NCI-H187 treated with DMSO at 0.1 percent for 48 hours (cell line): ENCODE measurements at places on chromosomes 2 and 18.

- no peak for DNase-seq
Observed at GRCh38 chr2:9897331-9897737, 54.1 kb downstream of the TAF1B start.

- no peak for DNase-seq
Observed at GRCh38 chr2:174343623-174344455, 9.1 kb downstream of the SP9 start.

- DNase-seq, result no peak
Observed at GRCh38 chr2:192246297-192246696, 51.6 kb upstream of the TMEFF2 start.

- no peak for DNase-seq
Observed at GRCh38 chr2:127479219-127479825, 47.0 kb downstream of the IWS1 start.

GRCh38 chr2:84459944-84460429 is 907 bp upstream of the SUCLG1 start:
- no peak for DNase-seq

GRCh38 chr18:27793013-27793785 is 383.7 kb downstream of the CDH2 start:
- DNase-seq, result no peak

DNA sequence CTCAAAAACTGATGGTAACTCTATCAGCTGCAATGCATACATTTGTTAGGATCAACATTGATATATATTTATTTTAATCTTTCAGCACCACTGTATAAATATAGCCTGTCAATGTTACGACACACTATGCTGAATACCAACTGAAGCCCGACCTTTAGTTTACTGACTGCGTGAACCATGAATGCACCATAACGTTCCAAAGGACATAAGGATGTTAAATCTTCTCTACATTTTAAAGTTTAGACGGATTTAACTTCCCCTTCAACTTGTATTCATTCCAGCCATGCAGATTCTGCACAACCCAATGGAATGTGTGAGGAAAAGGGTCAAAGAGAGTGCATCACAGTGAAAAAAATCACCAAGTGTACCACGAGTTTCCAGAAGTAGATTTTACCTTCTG is 489.5 kb downstream of the IRS1 start:
- no peak for DNase-seq

DNA sequence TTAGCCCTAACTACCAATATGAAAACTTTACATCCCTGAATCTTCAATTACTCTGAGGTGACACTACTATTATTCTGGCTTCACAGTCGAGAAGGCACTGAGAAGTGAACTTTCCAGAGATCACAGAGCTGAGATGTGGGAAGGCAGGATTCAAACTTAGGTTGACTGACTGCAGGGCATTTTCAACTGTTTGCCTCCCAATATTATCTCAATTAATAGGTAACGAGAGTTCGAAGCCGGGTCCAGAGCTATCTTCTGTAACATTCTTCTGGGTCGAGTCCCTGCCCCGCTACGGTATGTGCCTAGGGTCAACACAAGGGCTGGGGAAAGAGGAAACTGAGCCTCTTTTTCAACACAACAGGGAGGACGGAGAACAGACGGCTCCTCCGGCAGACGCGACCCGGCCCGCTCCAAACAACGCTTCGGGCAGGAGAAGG is 740 bp downstream of the CHMP3 start:
- DNase-seq, result no peak

- DNase-seq, result no peak
Observed at GRCh38 chr2:51256736-51257135, 224.8 kb upstream of the NRXN1 start.

GRCh38 chr18:8910843-8911242 is 191.7 kb upstream of the NDUFV2 start:
- no peak for DNase-seq

- DNase-seq, result no peak
Observed at GRCh38 chr2:58137221-58137620, 90.6 kb downstream of the VRK2 start.

GRCh38 chr2:99623035-99623434 is 133.2 kb upstream of the REV1 start:
- no peak for DNase-seq

- no peak for DNase-seq
Observed at GRCh38 chr2:238476258-238476657, 49.5 kb downstream of the ASB1 start.

DNA sequence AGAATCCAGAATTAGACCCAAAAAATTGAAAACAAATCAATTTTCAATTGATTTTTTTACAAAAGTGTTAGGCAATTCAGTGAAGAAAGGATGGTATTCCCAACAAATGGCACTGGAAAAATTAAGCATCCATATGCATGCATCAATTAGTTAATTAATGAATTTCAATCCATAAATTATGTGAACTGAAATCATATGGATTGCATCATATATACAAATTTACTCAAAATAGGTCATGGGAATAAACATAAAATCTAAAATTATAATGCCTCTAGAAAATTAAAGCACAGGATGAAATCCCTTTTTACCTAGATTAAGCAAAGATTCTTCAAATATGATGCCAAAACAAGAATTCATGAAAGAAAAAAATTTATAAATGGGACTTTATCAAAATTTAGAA is 213.9 kb upstream of the KLHL29 start:
- DNase-seq, result no peak

GRCh38 chr18:10923551-10924070 is 225.8 kb downstream of the PIEZO2 start:
- no peak for DNase-seq

GRCh38 chr18:79396431-79397246 is 909 bp downstream of the NFATC1 start:
- no peak for DNase-seq

- no peak for DNase-seq
Observed at GRCh38 chr2:79796641-79797040, 283.8 kb downstream of the CTNNA2 start.

GRCh38 chr2:184815824-184816223 is 217.5 kb downstream of the ZNF804A start:
- DNase-seq, result no peak

DNA sequence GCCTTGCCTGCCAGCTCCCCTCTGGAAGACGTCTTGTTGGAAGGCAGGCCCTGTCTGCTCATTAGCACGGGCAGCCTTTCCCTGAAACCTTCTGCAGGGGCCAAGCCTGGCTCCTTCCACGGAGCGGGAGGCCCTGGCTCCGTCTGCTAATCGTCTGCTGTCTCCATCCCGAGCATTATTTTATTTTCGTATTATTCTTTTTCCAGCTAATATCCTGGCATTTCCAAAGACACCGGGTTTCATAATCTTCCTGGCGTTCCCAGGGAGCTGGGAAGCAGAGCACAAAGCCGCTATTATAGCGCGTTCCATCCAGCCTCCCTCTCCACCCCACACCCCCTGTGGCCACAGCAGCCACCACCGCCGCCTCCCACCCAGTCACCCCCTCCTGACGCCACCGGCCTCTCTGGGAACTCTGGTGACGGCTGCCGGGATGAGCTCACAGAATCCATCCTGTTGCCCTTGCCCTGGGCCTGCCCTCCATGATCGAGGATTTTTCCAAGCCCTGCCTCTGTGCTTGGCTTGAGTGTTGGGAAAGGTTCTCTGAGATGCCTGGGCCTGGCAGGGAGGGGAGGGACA is 125.5 kb downstream of the DYSF start:
- no peak for DNase-seq

DNA sequence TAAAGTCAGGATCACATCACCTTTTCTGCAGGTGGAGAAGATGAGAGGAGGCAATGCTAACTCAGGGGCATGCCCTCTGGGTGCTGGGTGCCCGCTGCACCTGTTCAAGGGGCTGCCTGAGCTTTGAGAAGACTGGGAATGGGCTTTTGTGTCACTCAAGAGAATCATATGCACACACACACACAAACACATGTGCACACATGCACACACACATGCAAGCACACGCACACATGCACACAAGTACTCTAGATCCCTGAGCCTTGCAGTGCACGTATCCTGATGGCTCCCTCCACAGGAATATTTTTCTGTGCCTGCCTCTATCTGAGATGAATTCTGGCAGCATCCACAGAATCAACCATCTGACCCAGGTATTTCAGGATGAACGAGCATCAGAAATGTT is 110.0 kb upstream of the TEX51 start:
- DNase-seq, result no peak

DNA sequence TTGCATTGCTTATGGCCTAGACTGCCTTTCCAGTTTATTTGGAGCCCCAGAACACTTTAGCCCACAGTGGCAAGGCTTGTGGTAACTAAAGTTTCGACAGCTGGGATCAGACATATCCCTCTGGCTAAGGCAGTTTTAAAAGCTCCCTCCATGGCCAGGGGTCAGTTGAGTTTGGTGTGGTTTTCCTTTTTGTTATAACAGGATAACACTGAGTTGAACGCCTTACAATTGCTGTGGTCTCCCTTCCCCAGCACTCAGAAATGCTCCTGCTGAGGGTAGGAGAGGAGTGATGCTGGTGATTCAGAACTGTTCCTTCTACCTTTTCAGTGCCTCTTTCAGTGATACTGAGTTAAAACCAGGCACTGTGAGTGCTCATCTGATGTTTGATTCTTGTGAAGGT is 182.6 kb downstream of the GULP1 start:
- DNase-seq, result no peak

DNA sequence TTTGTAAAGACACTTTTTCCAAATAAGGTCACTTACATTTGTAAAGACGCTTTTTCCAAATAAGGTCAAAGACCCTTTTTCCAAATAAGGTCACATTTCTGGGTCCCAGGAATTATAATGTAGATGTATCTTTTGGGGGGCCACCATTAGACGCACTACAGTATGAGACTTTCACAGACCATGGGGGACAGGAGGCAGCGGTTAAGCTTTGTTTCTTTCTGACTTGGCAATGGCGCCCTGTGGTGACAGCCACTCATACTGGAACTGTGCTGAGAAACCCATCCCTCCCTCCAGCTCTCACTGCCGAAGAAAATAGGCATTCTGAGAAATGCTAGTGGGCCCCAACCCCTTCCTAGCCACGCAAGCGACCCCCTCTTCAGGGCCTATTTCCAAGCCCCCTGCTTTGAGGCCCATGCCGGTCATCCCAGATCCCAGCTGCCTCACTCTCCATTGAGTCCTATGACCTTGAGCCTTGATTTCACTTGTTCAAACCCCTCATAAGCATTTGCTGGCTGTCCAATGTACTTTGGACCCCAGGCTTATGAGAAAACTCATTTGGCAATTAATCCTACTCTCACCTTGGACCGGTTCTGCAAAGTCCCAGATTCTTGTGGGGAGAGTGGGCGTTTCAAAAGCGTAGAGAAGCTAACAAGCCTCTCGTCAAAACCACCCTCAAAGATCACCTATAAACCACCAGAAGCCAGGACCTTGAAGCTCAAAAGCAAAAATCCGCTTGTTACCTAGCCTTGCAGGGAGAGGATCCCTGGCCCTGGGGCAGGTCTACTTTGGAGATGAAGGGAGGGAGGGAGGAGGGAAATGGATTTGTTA is 11.3 kb upstream of the SPATA3 start:
- DNase-seq, result no peak

DNA sequence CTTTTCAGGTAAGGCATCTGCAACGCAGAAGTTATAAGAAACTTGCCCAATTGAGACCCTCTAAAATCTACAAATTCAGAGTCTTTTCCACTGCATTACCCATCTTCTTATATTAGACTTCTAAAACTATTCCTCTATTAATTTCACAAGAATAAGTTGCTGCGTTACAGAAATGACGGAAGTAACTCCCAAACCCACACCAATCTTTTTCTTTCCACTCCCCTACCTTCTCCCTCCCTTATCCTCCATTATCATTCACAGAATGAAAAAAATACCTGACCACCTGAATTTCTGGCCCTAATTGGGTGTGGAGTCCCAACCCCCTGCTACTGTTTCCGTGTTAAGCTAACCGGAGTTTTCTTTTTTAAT is 689 bp downstream of the RPRD1A start:
- no peak for DNase-seq

GRCh38 chr2:239930378-239930777 is 94.8 kb downstream of the NDUFA10 start:
- no peak for DNase-seq

DNA sequence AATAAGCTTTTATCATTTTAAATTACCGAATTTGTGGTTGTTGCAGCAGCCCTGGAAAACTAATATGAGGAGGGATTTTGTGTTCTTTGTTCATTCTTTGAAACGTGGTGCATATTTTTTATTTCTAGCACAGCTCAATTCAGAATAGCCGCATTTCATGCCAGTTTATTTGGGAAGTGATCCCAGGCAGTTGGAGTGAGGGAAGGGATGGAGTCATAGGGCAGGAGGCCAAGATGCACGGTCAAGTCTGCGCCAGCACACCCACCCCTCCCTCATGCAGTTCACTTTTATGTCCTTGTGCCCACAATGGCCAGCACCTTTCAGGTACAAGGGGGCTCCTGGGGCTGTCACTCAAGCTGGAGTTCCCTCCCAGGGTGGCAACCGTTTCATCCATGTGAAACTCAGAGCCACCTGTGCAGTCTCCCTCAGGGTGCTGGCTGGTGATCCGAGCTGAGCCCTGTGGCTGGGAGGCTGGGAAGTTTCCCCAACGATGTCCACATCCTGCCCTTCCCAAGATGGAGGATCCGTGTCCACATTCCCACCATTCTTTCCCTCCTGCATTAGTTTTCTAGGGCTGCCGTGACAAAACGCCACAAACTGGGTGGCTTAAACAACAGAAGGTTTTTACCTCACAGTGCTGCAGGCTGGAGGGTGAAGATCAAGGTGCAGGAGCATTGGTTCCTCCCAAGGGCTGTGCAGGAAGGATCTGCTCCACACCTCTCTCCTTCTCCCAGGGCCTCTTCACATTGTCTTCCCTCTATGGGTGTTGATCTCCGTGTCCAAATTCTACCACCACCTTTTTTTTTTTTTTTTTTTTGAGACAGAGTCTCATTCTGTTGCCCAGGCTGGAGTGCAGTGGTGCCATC is 68.5 kb upstream of the ITGA6 start:
- DNase-seq, result no peak

- DNase-seq, result no peak
Observed at GRCh38 chr2:32836933-32837332, 109.8 kb upstream of the LTBP1 start.

DNA sequence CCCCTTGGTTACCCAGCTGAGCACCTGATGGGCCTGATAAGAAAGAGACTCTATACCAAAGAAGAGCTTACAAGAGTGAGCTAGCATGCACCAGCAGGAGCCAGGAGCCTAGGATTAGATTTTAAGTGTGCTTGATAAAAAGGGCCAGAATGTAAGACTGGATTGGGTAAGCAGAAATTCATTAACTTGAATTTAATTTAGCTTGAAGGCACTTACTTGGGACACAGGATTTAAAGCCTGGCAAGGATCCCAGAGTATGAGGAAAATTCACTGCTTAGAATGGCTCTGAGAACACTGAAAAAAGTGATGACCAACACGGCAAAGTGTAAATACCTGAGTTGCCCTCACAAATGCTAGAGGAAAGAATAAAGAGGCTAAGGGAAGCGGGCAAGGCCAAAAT is 91.3 kb upstream of the RBBP8 start:
- no peak for DNase-seq

DNA sequence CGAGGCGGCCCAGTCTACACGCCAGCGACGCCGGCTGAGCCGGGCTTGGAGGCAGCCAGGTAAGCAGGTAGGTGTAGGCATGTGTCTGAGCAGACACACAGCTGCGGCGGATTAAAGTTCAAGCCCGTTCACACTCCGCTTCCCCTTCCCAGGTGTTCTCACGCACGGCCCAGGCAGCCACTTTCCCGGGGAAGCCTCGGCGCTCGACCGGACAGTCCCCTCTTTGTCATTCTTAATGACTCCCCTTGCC is 367 bp downstream of the TGFA start:
- peak; percentile 13 for DNase-seq

- no peak for DNase-seq
Observed at GRCh38 chr2:64840426-64840881, 148.7 kb upstream of the SLC1A4 start.
